NAMALWA (cell line): ENCODE measurements at places on chromosomes 4 and X.

DNA sequence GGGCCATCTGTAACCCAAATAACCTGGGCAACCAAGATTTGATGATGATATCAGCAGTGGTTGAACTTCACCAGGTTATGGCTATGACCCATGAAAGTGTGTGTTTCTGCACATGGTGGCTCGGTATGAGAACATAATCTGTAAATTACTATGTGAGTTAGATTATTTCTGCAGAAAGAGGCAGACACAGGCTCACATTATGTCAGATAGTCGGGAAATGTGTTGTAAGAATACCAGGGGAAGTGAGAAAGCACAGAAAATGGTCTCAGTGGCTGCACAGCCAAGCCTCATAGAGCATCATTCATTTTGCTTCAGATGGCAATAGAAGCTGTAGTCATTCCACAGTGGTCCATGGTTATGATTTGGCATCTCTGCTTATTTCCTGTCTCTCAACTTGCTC lies 63.0 kb upstream of the RBPJ start:
- no peak for DNase-seq

GRCh38 chr4:16663307-16663706 lies 235.1 kb downstream of the LDB2 start:
- DNase-seq, result no peak

GRCh38 chr4:98662626-98663225 lies 4.3 kb upstream of the TSPAN5 start:
- DNase-seq, result no peak

GRCh38 chrX:103889216-103889615 lies 57.2 kb upstream of the RAB9B start:
- no peak for DNase-seq

DNA sequence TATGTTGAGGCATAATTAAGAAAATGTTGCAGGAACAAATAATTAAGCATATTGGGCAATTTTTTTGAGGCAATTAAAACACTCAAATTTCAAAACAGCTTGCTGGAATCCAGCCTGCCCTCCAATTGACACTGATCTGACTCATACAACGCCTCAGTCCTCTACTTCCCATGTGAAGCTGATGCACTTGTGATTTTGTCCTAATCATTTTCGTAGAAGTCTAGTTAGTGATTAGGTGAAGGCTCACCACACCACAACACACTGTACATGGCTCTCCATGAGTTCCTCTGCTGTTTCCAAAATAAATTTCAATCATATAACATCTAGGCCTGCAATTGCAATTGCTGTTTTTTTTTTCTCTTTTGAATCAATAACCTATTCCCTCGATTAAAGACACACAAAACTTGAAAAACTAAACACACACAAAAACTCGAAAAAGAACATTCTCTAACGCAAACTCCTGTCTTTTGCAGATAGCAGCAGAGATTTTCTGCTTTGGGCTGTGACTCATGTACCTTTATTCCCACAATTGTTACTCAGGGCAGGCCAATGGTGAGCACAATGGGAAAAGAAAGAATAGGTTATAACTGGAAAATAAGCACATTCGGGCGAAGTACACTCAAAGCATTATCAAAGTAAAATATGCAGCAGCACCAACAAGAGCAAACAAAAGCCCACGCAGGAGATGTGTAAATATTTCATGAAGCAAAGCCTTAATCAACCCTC lies 1.7 kb downstream of the GPRIN3 start:
- DNase-seq, result no peak
